Hematopoietic multipotent progenitor cell (in vitro differentiated cells): ENCODE measurements at places on chromosomes 16 and 17.

DNA sequence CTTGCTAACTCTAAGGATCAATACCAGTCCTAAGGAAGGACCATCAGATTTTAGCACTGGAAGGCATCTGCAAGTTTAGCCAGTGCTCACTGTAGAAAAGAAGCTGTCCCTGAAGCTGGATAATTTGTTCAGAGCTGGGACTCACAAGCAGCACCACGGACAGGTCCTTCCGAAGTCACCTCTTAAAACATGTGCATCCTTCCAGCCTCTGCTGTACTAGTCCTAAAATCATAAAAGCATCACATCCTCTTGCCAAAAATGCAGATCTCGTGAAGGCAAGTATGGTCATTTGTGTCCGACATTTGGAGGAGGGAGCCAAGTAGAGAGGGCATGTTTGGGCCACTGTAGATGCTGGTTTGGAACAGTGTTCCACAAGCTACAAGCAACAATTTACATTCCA lies 506.9 kb downstream of the RBFOX1 start:
- DNase-seq: no peak

DNA sequence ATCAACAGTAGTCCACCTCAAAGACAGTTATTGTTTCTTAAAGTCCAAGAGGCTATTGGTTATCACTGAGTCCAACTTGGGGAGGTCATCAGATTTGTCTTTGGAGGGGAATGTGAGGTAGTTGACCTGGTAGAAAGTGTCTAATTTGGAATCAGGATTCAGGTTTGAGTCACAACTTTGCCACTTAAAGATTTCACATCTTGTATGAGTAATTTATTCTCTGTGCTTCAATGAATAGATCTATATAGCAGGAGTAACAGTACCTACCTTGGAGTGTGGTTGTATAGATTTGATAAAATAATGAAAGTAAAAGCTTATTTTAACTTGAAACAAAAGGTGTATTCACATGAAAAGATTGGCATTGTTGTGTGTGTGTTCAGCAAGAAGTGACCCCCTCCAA lies 119.3 kb upstream of the TBX2 start:
- no peak for DNase-seq

DNA sequence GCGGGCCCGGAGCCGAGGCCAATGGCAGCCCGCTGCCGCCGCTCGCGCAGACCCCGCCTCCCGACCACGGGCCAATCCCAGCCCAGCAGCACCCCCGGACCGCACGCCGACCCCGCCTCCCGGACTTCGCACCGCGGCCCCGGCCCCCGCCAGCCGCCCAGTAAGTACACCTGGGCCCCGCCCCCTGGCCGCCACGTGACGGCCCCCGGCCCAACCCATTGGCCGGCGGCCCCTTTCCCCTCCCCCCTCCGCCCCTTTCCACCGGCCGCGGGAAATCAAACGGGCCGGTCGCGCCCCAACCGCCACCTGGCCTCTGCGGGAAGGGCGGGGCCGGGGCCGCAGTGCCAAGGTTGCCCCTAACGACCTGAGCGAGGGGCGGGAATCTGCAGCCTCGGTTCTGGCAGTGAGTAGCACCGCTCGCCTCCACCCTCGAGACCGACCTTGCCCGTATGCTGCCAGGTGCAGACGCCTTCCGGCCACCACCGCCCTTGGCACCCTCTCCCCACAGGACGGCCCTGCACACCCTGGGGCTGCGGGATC lies at the start of gene YBX2:
YBX2 (minus strand) TSS at position 26 of the 540 bp plus-strand sequence. CDS start 139 bp downstream, outside the sequence.
- no peak for DNase-seq

DNA sequence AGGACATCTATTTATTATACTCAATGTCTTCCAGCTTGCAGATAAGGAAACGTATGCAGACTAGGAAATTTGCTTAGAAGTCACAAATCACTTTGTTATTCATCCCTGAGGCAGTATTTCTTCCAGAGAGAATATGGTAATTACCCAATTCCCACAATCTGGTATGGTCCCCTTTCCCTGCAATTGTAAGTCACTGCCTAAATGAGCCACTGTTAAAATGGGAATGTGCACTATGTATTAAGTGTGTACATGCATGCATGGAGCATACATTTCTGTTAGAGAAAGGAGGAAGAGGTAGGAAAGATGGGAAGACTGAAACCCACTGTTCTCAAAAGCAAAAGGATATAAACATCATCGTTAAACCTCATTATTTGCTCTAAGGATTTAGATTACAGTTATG lies 10.0 kb downstream of the NUFIP2 start:
- DNase-seq: no peak

GRCh38 chr16:5557966-5558365 lies 460.4 kb upstream of the EEF2KMT start:
- no peak for DNase-seq

GRCh38 chr16:11053916-11054460 lies 109.6 kb downstream of the CLEC16A start:
- no peak for DNase-seq
